ENCODE measurements at places on chromosomes 11 and 22.

DNA sequence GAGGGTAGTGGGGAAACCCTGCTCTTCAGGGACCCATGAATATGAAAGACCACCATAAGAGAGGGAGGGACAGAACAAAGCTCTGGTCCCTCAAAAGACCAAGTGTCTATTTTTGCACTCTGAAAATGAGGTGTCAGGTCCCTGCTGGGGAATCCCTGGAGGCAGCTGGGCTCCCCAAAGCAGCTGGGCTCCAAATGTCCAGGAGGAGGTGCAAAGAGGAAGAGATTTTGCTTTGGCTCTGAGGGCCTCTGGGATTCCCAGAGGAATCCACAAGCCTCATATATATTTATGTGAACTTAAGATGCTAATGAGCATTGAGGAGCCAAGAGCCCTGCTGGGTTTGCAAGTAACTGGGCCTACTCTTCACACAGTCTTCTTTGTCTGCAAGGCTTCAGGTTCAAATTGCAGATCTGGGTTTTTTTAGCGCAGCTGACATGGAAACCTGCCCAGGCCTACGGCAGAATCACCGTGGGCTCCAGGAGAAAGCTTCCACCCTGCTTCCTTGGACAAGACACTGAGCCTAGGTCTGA is 26.0 kb downstream of the CLMP start:
- no peak for DNase-seq

- no peak for DNase-seq
These were observed 93.9 kb downstream of the PKNOX2 start for GRCh38 chr11:125258291-125259032.

- no peak for DNase-seq
These were observed 3.3 kb upstream of the FXYD2 start for GRCh38 chr11:117827521-117828511.

- peak; percentile 39 for DNase-seq
These were observed 73.6 kb downstream of the RPL27A start for GRCh38 chr11:8756201-8756600.

GRCh38 chr11:134287561-134287960 is 11.4 kb downstream of the GLB1L3 start:
- DNase-seq = no peak

- peak; percentile 50 for DNase-seq
These were observed 2.0 kb downstream of the SYNGR1 start for GRCh38 chr22:39351689-39352214.

DNA sequence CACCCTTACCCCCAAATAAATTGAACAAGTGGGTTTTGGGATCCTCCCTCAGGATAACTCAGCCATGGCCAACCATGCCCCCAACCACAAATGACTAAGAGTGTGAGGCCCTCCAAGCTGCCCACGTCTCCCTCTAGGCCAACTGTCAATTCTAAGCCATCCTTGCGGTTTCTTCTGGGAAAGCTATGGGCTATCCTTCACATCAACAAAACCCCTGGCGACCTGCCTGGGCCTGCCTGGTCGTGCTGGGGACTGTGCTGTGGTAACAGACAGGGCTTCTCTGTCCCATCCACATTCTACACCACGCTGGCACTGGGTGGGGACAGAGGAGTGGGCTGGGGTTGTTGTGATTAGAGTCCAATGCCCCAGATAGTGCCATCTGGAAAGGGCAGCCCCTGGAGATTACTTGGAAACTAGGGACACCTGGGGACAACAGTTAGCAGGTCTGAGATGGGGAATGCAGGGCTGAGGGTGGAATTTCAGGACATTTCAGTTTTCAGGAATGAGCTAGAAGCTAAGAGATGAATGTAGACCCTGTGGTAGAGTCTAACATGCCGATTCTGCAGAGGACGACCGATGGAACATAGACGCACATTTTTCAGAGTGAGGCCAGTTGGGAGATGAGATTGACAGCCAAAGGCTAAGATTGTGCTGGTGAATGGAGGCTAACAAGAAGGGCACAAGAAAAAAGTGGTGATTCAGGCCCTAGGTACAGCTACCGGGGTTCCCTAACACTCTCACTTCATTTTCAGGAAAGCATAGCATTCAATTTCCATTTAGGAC is 131.9 kb downstream of the RASSF10 start:
- no peak for DNase-seq

DNA sequence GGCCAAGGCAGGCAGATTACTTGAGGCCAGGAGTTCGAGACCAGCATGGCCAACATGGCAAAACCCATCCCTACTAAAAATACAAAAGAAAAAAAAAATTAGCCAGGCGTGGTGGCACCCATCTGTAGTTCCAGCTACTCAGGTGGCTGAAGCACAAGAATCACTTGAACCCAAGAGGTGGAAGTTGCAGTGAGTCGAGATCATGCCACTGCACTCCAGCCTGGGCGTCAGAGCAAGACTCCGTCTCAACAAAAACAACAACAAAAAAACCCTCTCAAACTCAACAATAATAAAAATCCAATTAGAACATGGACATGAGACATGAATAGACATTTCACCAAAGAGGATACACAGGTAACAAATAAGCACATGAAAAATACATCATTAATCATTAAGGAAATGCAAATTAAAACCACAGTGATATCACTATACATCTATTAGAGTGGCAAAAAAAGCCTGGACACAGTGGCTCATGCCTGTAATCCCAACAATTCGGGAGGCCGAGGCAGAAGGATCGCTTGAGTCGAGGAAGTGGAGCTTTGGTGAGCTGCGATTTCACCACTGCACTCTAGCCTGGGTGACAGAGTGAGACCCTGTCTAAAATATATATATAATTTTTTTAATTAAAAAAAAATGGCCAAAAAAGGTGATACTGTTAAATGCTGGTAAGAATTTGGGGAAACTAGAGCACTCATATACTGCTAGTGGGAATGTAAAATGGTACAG is 12.7 kb upstream of the SEPTIN5 start:
- DNase-seq = no peak

GRCh38 chr11:13247606-13248296 is 29.8 kb upstream of the BMAL1 start:
- no peak for DNase-seq

DNA sequence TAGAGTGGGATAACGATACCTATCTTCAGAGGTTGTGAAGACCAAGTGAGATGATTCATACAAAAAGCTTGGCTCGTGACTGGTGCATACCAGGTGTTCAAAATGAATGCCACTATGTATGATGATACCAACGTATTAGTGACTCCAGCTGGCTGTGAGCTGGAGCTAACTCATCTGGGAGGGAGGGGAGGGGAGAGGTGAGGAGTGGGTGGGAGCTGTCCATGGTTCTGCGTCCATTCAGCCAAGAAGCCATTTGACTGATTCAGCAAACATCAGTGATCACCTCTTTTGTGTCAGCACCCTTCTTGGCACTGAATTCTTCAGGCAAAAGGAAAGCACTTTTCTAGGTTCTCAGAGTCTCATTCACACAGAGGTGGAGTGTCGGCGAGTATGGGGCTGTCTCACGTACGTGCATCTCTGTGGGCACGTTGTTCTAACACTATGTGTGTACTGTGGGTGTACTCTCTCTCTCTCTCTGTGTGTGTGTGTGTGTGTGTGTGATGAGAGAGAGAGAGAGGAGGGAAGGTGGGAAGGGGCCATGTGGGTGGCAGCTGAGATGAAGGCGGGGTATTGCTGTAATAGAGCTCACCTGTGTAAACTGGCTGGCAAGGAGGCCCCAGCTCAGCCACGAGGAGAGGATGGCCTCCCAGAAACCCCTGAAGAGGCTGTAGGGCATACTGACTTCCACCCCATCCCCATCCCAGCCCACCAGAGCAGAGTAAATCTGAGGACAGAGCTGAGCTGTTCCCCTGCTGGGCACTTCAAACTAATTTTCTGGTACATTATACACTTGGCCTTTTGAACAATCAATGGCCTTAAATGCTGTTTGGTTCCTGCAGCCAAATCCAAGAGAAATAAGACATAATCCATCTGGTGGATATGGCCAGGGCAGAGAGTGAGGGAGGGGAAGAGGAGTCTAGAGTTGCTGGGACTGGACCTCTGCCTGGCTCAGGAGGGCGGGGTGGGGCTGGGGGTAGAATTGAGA is 96.1 kb upstream of the THY1 start:
- no peak for DNase-seq

- no peak for DNase-seq
These were observed 3.8 kb downstream of the MN1 start for GRCh38 chr22:27797520-27798391.
